ENCODE measurements at places on chromosomes 4 and X.

GRCh38 chrX:68699960-68700746, 52.7 kb downstream of the STARD8 start:
- no peak for DNase-seq

DNA sequence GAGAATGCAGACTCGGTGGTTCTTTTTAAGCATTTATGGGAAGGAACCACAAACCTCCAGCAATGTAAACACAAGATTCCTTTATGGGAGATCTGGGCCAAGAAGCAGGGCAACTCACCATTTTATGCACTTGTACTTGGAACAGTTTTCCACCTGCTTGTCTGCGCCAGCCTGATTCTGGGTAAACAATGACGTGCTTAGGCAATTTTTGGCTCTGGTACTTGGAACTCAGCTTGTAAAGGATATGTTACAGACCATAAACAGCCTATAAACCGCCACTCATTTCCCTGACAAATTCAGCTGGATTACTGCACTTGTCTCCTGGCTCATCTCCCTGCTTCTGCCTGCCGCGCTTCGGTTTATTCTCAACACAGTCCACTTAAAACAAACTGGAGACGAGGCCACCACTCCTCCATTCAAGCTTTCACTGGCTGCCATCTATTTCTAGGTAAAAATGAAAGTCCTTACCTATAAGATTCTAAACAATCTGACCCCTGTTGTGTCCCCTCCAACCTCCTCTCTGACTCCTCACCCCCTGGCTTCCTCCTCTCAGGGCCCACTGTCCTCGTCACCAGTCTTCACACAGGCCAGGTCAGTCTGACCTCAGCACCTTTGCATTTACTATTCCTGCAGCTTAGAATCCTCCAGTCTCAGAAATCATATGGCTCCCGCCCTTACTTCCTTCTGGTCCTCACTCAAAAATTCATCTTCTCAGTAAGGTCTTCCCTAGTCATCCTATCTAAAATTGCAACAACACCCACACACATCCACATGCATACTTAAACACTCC, 205.9 kb upstream of the GALNT7 start:
- DNase-seq = no peak

- no peak for DNase-seq
These were observed 856.9 kb upstream of the FRG1 start for GRCh38 chr4:189083769-189084168.

- no peak for DNase-seq
These were observed 138.7 kb downstream of the CHRNA9 start for GRCh38 chr4:40473578-40474388.

DNA sequence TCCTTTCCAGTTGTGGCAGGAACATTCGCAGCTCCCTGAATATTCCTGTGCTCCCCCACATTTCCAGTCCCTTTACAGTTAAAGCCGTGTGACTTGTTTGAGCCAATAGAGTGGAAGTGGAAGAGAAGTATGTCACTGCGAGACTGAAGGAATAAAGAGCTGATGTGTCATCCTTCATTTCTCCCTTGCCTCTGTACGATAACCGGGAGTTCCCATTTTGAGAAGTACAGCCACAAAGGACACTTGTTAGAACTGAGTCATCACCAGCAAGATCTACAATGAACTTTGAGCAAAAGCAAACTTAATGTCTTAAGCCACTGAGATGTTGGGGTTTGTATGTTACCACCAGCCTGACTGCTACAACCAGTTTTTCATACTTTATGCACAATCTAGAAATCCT, 92.3 kb downstream of the SPRY1 start:
- DNase-seq = no peak

DNA sequence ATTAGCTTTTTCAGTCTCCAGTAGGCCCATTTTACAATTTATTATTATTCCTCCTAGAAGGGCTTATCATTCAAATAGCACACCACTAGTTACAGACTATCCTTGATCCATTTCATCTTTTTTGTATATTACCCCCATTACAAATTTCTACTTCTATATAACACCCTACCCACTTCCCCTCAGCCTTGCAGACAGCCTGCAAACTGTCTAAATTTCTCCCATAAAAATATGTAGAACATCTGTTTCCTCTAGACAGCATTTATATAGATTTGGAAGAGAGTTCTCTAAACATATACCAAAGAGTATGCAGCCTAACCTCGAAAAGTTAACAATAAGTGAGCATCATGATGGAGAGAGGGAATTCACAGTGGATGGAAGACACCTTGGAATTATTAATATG, 30.8 kb downstream of the COMMD8 start:
- no peak for DNase-seq

- DNase-seq = no peak
These were observed 60.7 kb downstream of the TMEM150C start for GRCh38 chr4:82501154-82501442.

DNA sequence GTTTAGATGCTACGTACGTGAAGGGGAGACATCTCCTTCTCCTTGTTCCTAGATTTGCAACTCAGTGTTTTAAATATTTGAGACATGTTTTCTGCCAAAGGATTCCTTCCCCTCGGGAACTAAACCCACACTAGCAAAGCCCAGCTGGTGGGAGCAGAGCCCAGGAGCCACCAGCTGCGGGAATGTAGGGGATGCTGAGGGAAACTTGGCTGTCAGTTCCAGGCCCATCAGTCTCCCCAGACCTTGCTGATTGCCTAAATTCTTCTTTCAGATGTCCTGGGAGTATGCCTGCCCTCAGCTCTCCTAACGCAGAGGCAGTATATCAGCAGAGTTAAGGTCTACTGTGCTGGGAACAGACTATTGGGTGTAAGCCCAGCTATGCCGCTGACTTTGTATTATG, 630.0 kb upstream of the TENM3 start:
- DNase-seq = no peak

DNA sequence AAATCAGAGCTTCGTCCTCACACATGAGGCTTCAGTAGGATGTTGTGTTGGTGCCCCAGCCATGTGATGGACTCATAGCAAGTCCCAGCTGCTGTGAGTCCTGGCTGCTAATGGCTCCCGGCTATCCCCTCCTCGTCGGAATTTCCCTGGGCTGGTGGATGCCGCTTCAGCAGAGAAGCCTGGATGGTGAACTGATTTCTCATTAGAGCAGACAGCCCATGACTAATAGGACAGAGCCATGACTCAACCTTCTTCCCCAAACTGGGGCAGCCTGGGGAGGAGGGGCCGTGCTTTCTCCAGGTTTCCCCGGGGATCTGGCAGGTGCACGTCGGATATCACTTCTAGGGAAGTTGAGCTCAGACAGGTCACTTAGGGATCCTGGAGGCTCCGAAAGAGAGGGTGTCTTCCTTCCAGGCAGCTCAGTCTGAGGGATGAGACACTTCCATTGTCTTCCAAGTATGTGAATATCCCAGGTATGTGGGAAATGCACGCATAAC, 112.7 kb downstream of the ASMT start:
- DNase-seq = no peak

DNA sequence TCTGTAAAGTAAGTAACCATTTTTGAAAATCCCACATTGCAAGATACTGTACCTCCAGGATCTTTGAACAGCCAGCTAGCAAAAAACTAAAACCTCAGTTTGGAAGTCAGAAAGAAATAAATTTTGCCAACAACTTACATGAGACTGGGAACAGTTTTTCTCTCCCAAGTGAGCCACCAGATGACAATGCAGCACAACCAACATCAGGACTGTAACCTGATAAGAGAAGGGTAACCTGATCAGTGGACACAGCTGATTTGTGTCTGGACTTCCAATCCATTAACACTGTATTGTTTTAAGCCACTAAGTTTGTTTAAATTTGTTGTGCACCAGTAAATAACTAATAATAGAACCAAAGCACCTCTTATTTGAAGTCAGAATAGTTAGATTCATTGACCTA, 923.3 kb downstream of the FAT4 start:
- DNase-seq = no peak

DNA sequence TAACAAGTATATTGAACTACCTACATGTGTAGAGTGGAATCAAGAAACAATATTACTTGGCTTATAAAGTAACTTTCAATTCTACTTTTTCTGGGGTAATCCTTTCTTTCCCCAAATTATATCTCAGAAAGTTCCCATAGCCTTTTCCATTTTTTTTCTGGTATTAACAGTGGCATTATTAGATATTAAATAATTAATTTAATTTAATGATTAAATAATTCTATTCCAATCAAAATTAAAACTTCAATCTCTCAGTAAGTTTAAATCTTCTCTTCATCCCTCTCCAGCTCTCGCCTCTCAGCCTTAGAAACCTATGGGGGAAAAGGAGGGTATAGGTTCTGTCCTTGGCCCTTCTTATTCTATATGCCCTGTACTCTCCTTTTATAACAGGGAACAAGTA, 262.4 kb downstream of the INPP4B start:
- DNase-seq = no peak

GRCh38 chrX:39779952-39780783, 317.6 kb downstream of the BCOR start:
- DNase-seq = no peak

GRCh38 chr4:139146926-139147629, 29.9 kb downstream of the ELF2 start:
- no peak for DNase-seq

GRCh38 chr4:87209696-87210095, 10.7 kb downstream of the KLHL8 start:
- DNase-seq = no peak

DNA sequence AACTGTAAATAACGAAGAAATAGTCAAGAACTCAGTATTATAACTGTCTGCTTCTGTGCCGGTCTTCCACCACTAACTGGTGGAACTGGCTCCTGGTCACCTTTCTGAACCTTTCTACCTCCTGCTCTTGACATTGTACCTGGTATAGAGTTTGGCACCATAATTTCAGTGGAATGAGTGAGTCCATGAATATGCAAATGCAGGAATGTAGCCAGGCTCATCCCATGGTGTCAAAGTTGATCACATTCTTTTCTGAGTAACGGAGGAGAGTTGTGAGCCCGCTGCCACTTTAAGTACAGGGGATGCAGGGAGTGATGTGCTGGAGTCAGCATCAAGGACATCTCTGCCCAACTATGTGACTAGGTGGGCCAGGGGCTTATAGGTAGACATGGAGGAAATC, 207.9 kb upstream of the HS3ST1 start:
- no peak for DNase-seq

DNA sequence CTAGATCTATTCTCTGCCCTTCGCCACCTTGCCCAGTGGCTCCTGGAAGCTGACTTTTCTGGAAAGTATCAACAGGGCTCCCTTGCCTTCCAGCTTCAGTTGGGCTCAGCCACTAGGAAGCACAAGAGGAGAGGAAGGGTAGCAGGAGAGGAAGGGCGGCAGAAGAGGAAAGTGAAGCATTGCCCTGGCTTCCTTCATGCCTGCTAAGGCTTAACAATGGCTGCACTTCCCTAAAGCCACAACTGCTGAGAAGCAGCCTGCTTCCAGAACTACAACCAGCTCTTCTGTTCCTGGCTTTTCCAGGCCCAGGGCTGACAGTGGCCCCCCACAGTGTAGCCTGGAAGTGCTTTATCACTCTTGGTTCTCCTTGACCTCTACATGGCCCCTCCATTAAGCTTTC, 29.1 kb upstream of the PGM2 start:
- no peak for DNase-seq

DNA sequence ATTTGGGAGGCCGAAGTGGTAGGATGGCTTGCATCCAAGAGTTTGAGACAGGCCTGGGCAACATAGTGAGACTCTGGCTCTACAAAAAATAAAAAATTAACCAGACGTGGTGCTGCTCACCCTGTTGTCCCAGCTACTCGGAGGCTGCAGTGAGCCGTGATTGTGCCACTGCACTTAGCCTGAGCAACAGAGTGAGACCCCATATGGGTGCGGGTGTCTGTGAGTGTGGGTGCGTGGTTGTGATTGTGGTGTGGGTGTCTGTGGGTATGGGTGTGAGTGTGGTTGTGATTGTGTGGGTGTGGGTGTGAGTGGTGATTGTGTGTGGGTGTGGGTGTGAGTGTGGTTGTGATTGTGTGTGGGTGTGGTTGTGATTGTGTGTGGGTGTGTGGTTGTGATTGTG, 114.6 kb downstream of the UBE2K start:
- no peak for DNase-seq

DNA sequence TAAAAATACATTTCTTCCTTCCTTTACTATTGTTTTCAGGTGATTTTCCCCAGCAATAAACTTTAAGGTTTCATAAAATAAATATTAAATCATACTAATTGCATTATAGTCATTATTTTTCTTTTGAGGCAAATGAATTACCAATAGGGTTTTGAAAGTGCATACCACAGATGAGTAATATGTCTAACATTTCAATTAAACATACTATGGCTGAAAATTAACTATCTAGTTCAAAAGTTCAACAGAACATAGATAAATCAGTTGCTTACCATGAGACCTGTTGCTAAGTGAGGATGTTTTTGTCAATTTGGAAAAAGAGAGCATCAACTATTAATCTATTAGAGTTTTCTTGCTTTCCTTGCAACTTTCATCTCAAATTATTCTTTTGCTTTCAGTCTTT, 35.0 kb downstream of the NPY5R start:
- no peak for DNase-seq

- no peak for DNase-seq
These were observed 22.6 kb downstream of the NLGN3 start for GRCh38 chrX:71167031-71167781.

GRCh38 chrX:138756234-138756633, 44.7 kb upstream of the FGF13 start:
- no peak for DNase-seq

DNA sequence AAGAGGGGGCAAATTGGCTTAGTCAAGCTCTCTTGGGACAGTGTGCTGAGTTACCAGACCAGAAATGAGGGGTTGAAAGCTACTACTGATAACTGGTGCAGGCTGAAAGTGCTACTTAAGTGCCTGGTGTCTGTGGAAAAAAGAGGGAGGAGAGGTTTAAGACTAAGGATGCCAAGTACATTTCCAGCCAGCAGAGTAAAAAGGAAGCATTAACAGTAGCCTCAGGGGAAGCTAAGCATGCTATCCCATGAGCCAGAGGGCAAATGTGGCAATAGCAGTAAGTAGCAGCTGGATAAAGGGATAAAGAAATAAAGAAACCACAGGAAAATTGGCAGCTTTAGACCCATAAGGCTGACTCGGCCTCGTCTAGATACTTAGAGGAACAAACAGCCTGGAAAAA, 196.3 kb upstream of the MAB21L2 start:
- no peak for DNase-seq

DNA sequence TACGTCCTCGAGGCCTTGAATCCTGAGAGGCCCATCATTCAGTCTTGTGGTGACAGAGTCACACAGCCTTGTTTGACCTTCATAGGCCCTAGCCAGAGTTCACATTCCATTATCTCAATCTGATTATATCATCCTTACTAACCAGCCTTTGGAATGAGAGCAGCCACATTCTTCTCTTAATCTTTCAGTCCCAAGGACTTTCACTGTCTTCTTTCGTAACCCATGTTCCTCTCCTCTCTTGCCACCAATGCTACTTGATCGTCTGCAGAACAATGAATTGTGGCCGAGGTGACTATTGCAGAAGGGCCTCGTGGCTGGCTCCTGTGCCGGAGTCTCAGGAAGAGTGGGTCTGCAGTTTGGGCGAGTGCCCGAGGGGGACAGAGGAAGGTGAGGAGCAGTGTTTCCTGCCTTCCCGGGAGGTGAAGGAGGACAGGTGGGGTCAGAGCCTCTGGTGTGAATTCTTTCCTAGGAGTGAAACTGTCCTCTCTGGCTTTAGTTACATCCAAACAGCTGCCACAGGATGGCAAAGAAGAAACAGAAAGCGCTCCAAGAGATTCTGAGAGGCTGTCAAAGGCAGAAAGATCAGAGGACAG, 94.6 kb downstream of the LIMCH1 start:
- no peak for DNase-seq
